ENCODE measurements at places on chromosomes 13 and 19.

DNA sequence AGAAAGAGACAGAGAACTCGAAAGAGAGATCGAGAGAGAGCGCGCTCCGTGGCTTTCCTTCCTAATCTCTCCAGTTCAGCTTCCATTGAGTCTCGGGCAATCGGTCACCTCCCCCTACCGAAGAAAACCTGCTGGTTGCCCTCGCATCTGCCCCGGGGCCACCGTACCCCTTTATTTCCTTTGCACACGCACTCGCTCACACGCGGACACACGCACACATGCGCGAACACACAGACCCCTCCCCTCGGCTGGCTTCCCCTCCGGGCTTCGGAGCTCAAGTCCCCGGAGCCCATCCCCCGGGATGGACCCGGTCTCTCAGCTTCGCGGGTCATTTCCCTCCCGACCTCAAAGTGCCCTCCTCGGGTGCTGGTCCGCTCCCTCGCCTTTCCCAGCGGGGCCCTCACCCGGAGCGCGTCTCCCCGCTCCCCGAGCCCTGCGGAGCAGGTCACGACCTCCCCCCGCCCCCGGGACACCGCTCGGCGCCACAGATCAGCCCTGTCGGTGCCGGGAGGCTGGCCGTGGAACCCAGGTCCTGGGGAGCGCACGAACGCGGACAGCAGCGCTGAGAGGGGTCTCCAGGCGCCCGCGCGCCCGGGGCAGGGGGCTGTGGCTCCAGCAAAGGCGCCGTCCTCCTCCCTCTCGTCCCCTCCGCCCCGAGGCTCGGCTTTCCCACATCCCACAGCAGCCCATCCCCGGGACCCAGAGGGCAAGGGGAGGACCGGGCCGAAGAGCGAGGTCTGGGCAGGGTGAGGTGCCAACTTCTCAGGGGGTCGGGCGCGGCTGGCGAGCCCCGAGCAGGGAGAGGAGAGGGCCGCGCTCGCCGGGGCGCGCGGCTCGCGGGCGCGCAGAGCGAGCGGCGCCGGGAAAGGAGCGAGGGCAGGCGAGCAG is 1.8 kb downstream of the DACH1 start:
- no peak for DNase-seq

GRCh38 chr13:43388282-43389034 is 365.1 kb downstream of the DNAJC15 start:
- DNase-seq: no peak

DNA sequence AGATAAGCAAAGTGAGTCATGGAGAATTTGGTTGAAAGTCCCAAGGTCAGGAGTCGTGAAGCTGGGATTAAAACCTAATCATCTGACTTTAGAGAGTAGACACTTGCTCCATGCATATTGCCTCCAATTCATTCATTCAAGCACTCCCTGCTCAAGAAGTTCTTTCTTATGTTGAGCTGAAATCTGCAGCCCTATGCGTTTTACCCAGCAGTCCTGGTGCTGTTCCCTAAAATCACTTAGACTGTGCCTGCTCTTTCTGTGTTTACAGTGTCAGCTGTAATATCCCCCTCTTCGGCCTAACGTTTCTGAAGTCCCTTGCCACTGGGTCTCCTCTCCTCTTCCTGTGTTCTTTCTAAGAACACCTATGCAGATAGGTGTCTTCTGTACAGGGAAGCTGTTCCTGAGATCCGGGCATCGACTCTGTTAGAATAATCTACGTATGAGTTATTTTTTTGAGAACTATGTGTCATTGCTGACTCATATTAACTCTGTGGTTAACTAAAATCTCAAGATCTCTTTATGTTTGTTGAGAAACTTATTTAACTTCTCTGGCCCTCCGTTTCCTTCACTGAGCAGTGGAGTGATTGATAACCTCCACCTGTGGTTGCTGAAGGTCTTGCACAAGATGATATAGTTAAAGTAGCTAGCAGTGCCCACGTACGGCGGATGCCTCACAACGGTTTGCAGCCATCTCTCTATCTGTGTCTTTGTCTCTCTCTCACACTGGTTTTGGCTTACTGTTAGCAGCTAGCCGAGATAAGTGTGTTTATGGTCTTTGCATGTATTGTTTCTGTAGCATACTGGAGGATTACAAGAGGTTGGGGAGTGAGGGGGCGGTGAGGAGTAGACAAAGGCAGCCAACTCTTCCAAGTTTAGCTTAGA is 4.7 kb downstream of the ALOX5AP start:
- DNase-seq: no peak

GRCh38 chr19:13122275-13122878 is 4.3 kb downstream of the NACC1 start:
- DNase-seq: no peak

- DNase-seq: no peak
These were observed 21.3 kb downstream of the NUMBL start for GRCh38 chr19:40668991-40669614.

- DNase-seq: no peak
These were observed 44.8 kb upstream of the FNDC3A start for GRCh38 chr13:48930918-48931317.

GRCh38 chr19:36876993-36877938 is 26.6 kb downstream of the ZNF345 start:
- DNase-seq: no peak

- no peak for DNase-seq
These were observed 55.9 kb downstream of the DLEU7 start for GRCh38 chr13:50787316-50788195.

DNA sequence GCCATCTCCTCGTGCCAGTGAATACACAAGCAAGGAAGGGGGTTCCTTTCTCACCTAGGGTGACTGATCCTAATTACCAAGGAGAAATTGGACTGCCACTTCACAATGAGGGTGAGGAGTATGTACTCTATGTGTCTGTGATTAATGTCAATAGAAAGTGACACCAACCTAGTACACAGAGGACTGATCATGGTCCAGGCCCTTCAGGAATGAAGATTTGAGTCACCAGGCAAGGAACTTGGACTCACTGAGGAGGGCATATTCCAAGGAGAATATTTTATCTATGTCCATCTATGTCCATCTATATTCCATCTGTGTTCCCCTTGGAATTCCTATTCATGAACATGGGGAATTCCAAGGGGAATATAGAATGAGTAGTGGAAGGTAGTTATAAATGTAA is 9.2 kb upstream of the ALOX5AP start:
- no peak for DNase-seq

DNA sequence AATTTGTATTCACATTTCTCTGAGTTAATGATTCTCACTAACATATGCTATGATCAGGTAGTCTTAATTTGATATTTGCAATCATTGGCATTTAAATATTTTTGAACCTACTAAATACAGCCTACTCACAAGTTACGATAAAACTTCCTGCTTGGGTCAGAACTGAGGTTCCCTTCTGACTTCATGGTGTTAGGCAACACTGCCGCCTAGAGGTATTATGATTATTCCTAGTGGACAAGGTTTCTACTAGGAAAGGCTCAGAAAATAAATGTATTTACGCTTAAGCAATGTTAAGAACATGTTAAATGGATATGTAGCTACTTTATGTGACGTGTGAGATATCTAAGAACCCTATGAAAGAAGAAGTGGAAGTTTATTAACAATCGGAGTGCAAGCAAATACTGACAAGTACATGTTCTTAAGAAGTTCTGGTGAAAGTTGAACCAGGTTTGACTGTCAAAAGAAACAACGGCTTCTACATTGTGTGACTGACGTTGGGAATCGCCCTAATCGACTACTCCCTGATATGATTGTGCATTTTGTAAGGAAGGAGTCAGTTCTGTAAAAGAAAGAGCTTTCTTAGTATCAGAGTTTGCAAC is 1395.8 kb downstream of the SLITRK5 start:
- no peak for DNase-seq

GRCh38 chr13:43988302-43988701 is 108.6 kb downstream of the LACC1 start:
- no peak for DNase-seq

- no peak for DNase-seq
These were observed 50.4 kb downstream of the TEX29 start for GRCh38 chr13:111370570-111371535.

DNA sequence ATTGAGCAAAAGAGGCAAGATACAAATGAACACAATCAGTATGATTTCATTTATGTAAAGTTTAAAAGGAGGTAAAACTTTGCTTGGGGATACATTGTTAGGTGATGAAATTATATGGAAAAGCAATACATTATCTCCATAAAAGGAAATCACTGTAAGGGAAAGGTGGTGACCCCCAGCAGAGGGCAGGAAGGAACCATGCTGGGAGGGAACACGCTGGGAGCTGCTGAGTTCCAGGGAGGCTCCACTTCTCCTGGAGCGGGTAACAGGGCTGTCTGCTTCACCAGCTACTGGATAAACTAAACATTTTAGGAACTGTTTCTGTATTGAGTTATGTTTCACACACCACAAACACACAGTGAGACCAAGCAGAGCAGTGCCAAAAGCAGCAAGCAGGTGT is 91.2 kb downstream of the KATNAL1 start:
- no peak for DNase-seq

- DNase-seq: no peak
These were observed 22.3 kb upstream of the ZNF414 start for GRCh38 chr19:8536282-8536681.

DNA sequence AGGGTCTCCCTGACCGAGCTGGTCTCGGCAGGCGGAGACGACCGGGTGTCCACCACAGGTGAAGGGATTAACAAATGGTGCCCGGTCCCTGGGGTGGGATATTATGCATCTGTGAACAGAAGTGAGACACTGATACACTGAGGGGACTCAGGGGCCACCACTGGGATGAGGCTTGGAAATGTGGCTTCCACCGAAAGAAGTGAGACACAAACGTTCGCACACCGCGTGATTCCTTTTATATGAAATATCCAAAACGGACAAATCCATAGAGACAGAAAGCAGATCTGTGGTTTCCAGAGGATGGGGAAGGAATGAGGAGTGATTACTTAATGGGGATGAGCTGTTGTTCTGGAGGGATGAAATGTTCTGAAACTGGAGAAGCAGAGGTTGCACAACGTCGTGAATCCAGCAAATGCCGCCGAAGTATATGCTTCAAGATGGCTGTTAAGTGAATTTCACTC is 47.5 kb downstream of the C13orf46 start:
- DNase-seq: no peak

GRCh38 chr13:87093399-87093798 is 577.8 kb upstream of the SLITRK5 start:
- DNase-seq: no peak

GRCh38 chr13:59354665-59355369 is 808.9 kb downstream of the DIAPH3 start:
- DNase-seq: no peak

DNA sequence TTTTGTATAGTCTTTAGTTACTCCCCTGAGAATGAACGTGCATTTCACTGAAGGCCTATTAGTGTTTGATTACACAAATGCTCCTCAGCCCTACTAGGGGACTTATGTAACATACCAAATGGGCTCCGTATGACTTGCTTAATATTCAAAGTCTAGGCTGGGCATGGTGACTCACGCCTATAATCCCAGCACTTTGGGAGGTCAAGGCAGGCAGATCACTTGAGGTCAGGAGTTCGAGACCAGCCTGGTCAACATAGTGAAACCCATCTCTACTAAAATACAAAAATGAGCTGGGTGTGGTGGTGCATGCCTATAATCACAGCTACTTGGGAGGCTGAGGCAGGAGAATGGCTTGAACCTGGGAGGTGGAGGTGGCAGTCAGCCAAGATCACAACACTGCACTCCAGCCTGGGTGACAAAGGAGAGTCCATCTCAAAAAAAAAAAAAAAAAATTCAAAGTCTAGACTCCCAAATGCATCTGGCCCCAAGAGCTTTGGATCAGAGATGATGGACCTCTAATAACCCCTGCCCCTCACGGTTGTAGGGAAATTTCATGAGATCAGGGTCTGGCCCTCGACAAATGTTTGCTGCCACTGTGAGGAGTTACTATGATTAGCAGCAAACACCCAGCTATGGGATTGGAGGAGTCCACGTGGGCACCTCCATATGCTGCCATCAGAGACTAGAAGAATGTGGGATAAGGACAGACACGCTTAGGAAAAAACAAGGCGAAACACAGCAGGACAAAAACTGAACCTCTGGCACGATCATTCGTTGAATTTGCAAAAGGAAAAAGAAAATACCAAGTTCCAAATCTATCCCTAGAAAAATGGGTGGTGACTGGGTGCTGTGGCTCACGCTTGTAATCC is 4.6 kb downstream of the FBXO17 start:
- DNase-seq: no peak

- DNase-seq: no peak
These were observed 15.7 kb upstream of the IGFL4 start for GRCh38 chr19:46056536-46056935.

DNA sequence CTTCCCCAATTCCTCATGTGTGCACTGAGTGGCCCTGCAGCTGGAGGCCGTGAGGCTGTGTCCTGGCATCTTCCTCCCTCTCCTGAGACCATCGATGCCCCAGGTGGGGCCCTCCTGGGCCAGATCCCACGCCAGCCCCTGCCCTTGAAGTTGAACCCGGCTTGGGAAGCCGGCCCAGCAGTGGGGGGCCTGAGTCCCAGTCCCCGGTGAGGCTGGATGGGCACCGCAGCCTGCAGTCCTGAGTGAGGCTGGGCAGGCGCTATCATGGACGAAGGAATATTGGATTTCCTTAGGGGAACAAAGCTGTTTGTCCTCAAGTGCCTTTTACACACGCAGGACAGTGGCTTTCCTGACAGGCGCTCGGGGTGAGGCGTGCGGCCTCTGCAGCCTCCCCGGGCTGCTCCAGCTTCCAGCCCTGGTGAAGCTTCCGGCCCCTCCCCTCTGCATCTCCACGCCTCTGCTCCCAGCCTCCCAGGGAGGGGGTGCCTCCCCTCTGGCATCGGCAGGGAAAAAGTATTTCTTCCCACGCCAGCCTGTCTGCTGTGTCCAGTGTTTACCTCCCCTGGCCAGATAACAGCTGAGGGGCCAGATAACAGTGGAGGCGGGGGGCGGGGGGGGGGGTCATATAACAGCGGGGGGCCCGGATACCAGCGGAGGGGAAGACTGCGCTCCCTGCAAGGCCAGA is 159.5 kb downstream of the KDM4B start:
- no peak for DNase-seq

- peak; percentile 61 for DNase-seq
These were observed 86.2 kb upstream of the FRY start for GRCh38 chr13:31945202-31945961.

DNA sequence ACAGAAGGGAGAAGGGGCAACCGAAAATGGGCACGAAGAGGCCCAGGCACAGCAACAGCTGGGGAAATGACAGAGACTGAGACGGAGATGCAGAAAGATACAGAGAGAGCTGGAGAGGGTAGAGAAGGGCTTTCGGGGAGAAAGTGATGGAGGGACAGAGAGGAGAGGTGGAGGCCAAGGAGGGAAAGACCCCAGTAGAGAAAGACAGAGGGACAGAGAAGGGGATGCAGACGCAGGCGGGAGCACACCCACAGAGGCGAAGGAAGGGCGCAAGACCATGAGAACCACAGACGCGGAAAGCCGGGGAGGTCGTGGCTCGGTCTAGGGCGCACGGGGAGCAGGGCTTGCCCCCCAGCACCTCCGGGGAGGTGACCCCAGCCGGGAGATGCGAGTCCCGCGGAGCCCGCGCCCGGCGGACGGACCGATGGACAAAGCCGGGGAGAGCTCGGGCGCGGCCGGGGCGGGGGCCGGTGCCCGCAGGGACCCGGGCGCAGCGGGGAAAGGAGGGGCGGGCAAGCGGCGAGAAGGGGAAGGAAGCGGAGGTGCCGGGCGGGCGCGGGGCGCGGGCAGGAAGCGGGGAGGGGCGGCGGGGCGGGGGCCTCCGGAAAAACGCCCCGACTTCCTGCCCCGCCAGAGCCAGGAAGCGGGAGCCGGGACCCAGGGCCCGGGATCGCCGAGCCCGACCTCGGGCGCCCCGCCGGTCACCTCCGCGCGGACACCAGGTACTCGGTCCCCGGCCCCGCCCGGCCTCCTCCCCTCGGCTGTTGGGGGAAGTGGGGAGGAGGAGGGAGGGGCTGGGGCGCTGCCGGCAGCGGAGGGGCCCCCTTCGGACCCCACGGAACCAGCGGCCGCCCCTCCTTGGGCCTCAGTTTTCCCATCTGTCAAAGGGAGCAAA is at the start of gene ARHGEF1:
Gene ARHGEF1 (plus strand): TSS at position 617 of the 895 bp plus-strand sequence. CDS start 4,899 bp downstream, outside the sequence.
- DNase-seq: no peak
